ENCODE measurements at places on chromosomes 11 and 22.

DNA sequence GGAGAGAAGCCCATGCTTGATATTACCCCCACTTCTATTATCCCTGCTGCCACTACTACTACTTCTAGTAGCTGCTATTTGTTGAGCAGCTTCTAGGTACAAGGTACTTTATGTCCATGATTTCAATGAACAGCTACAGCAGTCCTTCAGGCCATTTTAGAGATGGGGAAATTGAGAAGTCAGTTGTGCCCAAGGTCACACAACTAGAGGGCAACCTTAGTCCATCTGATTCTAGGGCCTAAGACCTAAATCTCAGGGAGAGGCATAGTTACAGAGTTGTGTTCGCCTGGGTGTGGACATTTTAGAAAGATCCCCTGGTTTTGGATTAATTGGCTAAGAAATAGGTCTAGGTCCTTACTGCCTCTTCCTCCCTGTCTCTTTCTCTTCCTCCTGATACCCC lies 52.3 kb downstream of the MICAL2 start:
- DNase-seq, result no peak

- DNase-seq, result no peak
Measured at GRCh38 chr11:39036021-39036420, 2423.4 kb downstream of the LRRC4C start.

- DNase-seq, result no peak
Measured at GRCh38 chr11:3245071-3245470, 12.9 kb upstream of the MRGPRE start.

- no peak for DNase-seq
Measured at GRCh38 chr11:33774736-33775466, 581 bp upstream of the FBXO3 start.

DNA sequence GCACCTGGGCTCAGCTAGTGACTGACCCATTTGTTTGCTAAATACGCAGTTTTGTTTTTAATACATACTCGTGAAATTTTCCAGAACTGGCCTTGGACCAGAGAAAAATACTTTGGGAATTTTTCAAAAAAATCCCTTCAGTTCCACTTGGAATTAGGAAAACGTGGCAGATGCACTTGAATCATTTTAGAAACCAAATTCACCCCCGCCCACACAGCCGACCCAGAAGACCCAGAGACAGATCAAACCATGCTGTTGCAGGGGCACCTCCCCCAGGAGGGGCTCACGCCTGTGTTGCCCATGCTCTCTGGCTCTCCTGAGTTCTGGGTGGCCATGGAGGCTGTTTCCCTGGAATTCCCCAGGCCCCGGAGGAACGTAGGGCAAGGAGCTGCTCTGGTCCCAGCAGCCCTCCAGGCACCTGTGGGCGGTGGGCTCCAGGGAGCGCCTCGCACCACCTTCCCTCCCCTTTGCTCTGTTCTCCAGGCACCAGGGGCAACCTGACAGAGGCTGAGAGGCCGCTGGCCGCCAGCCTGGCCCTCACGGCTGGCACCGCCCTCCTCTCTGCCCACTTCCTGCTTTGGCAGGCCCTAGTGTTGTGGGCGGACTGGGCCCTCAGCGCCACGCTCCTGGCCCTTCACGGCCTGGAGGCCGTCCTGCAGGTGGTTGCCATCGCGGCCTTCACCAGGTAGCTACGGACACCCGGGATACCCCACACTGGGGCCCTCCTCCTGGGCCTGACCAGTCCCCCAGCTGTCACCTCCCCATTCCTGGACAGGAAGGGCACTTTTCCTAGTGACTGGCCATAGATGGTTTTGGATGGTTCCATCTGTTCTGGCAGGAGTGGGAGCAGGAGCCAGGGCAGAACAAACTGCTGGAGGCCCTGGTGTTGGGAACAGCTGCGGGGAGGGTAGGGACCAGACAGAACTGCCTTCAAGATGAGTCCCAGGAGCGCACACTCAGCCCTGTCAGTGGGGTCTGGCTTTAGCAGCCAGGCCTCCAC lies 3.3 kb upstream of the EPS8L2 start:
- DNase-seq, result no peak

DNA sequence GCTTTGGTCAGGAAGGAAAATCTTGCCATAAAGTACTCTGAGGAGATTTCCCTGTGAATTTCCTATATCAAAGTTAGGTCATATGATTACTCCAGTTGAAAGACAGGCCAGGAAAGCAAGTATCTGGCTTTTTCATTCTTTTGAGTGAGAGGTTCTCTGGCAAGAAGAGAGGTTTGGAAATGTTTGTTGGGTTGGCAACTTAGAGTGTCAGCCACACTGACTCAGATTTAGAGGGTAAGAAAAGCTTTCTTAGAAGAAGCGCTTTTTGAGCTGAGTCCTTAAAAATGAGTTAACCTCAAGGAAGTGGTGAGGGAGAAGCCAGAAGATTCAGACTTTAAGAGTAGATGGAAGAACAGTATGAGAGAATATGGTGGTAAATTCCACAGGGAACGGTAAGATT lies 86.1 kb upstream of the BDNF start:
- no peak for DNase-seq

GRCh38 chr11:121692236-121692635 lies 239.5 kb upstream of the SORL1-AS1 start:
- no peak for DNase-seq

DNA sequence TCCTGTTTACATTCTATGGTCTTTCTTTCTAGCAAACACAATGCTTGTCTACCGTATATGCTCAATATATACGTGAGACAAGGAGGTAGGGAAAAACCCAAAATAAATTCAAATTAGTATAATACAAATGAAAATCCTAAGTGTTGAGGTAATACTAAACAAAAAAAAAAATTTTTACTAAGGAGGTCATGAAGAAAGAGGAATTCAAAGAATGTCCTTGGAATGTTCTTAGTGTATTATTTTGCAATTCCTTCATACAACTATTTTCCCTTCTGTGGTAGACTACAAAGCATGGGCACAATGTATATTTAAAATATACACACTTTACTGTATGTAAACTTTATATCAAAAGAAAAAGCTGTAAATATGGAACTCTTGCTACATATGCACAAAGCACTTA lies 36.4 kb downstream of the PIK3C2A start:
- DNase-seq, result no peak

- DNase-seq, result no peak
Measured at GRCh38 chr22:26281941-26282340, 112.7 kb downstream of the SEZ6L start.

- DNase-seq, result no peak
Measured at GRCh38 chr11:132504501-132505041, 1027.7 kb downstream of the OPCML start.

DNA sequence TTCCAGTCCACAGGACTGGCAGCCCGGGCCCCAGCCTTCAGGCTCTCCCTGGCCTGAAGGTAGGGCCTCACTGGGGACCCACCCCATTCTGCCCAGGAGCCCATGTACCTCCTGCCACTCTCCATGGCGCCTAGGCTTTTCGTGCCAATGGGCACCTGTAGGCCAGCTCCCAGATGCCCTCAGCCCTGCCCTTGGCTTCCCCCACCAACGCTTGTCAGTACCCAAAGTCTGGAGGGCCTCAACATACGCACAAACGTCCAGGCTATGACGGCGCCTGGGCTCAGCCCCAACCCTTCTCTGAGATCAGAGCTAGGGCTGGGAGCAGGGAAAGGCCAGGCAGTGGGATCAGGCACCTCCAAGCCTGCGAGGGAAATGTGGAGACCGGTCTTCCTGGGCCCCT lies 816.9 kb upstream of the LUZP2 start:
- no peak for DNase-seq

All from HuH-7 (cell line).